Breast epithelium (tissue), 4 donors: ENCODE measurements at places on chromosomes 16 and 17. TPM values are rescaled to one million over a fixed set of nuclear protein-coding genes. Genes with fewer than 3 reads are reported as not detected.
A peak's percentile ranks its signal among the peaks of the same experiment; 100 is the strongest.

- H3K27me3 ChIP-seq = no peaks in the 10 kb centered on the region
- H3K4me1 ChIP-seq = peaks cover 6% of the 10 kb centered on the region
- H3K36me3 ChIP-seq = no peaks in the 10 kb centered on the region
- DNase-seq = no peak
- H3K4me3 ChIP-seq = no peak overlapping the region
Measured at GRCh38 chr17:601244-601925, 113.3 kb downstream of the VPS53 start.

GRCh38 chr17:43631429-43631828, 30.3 kb downstream of the MEOX1 start:
- no peaks in the 10 kb centered on the region for H3K27me3 ChIP-seq
- no peaks in the 10 kb centered on the region for H3K4me1 ChIP-seq
- H3K27ac ChIP-seq = no peak overlapping the region
- DNase-seq = no peak
- no peaks in the 10 kb centered on the region for H3K36me3 ChIP-seq
- H3K4me3 ChIP-seq = no peak overlapping the region

DNA sequence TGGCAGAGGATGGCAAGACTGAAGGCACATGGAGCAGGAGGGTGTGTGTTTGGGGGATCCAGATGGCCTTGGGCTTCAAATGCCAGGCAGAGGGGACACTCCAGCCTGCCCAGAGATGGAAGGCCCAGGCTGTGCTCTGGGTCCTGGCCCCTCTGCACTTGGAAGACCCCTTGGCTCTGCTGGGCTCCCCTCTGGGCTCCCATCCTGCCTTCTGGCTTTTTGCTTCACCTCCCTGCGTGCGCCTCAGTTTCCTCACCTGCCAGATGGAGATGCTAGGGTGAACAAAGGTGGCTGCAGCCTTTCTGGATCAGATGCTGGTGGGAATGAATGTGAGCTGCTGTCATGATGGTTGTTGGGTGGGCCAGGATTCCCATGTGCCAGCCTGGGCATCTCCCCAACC, 3.0 kb downstream of the SNN start:
- H3K27ac ChIP-seq = peak overlapping the region; percentile 78
- no peaks in the 10 kb centered on the region for H3K27me3 ChIP-seq
- peaks cover 23% of the 10 kb centered on the region for H3K4me1 ChIP-seq
- DNase-seq = no peak
- H3K4me3 ChIP-seq = no peak overlapping the region

GRCh38 chr16:71885261-71885650, 1.3 kb upstream of the ZNF821 start:
- DNase-seq = no peak
- H3K27me3 ChIP-seq = no peaks in the 10 kb centered on the region
- peaks cover 8% of the 10 kb centered on the region for H3K4me1 ChIP-seq
- no peak overlapping the region for H3K27ac ChIP-seq

Gene TRAF7
- 32.5 TPM for total RNA-seq
